ENCODE measurements at places on chromosomes 4 and X. TPM values are rescaled to one million over a fixed set of nuclear protein-coding genes. Genes with fewer than 3 reads are reported as not detected.

- no peak for DNase-seq
Measured at GRCh38 chr4:145934434-145935047, 4.1 kb downstream of the ZNF827 start.

GRCh38 chr4:178836865-178837264 is 1394.6 kb upstream of the AGA start:
- no peak for DNase-seq

- no peak for DNase-seq
Measured at GRCh38 chr4:4862071-4862551, 2.6 kb downstream of the MSX1 start.

DNA sequence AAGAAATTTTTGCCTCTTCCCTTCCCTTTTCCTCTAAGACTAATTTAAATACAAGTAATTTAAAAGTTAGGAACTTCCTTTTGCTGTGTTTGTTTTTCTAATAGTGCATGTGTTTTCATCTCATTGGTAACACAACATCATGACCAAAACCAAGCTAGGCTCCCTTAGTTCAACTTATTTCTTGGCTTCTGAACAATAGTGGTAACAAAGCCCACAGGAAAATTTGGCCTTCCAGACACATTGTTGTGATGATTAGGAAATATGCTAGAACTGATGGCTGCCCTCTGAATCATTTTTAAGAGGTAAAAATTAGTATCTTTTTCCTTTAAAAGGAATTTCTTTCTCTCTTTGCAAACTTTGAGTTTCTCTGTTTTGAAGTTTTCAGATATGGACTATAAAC is 25.5 kb upstream of the TEC start:
- peak; percentile 78 for DNase-seq

GRCh38 chr4:19752599-19752998 is 499.1 kb upstream of the SLIT2 start:
- no peak for DNase-seq

- peak; percentile 73 for DNase-seq
Measured at GRCh38 chr4:13160920-13161319, 323.2 kb downstream of the RAB28 start.

DNA sequence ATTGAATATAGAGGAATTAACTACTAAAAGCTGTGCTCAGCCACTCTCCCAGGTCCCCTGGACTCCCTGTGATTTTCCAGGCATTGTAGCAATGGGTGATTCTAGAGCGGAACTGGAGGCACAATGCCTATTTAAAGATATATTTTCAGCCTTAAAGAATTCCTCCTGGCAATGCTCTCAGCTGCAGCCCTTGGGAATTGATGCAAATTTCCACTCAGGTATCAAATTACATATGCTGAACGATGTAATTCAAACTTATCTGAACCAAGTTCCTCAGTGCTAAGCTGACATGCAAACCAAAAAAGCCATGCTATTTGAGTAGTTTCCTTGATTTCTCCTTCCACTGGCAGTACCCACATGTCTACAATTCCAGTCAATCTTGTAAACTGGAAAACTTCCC is 86.3 kb upstream of the GABRA3 start:
- no peak for DNase-seq

- no peak for DNase-seq
Measured at GRCh38 chrX:15245896-15246295, 24.0 kb downstream of the ASB9 start.

- no peak for DNase-seq
Measured at GRCh38 chr4:3524920-3525319, 7.3 kb downstream of the LRPAP1 start.

DNA sequence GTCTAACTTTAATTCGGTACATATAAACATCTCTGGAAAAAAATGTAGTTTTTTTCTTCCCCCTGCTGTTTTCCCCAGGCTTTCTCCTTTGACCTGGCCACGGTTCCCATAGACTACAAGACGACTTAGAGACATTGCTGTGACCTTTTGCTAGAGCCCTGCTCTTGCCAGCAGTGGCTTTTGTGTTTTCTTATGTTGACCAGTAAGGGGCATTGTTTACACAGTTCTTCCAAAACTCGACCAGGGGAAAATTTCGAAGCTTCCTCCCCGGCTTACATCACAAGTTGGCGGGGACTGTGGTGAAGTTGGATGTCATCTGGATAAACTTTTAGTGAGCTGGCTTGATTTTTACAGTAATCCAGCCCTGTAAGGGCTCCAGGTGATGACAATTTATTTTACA is 9.3 kb downstream of the CCDC160 start:
- DNase-seq = no peak

DNA sequence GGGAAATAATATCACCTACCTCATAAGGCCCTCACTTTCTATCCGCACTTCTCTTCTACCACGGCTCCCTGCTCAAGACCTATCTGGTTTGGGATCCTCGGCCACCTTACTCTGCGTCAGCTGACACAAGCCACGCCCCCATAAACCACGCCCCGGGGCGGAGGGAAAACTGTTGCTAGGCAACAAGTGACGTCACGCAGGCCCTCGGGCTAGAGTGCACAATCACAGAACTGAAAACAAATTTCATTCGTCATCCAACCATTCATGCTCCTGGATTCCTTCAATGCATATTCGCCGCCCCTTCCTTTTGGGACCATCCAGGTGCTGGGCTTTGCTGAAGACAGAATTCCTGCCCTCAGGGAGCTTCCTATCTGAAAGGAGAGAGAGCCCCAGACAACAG is 66.3 kb downstream of the SMC1A start:
- peak; percentile 9 for DNase-seq

GRCh38 chrX:136856050-136856449 is 24.5 kb downstream of the RBMX start:
- DNase-seq = no peak

DNA sequence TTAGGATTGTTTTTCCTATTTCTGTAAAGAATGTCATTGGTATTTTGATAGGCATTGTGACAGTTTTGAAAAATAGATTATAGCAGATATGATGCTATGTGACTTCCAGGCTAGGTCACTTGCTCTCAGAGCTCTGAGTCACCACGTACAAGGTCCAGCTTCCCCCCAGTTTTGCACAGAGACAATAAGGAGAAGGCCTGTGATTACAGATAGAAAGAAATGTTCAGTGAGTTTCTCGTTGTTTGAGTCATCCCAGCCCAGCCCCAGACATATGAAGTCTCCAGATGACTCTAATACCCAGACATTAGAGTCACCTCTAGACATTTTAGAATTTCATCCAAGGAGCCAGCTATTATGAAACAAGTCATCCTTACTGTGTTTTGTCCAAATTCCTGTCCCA is 57.2 kb downstream of the MFAP3L start:
- DNase-seq = peak; percentile 85

DNA sequence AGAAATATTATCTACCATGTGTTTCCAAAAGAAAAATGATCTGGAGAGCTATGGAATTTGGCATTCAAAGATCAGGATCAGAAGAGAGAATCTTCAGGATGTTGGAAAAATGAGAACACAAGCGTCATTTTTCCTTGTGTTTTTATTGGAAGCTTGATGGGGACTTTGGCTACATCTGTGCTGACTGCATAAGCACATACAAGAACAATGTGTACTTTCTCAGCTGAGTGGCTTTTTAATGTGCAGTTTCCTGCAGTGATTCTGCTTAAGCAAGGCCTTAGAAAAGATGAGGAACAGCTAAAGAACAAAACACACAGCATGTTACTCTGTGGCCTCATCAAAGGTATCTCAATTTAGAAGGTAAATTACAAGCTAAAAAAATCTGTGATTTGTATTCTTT is 1039.9 kb downstream of the GLUD2 start:
- DNase-seq = no peak

GRCh38 chrX:53458082-53458481 is 23.9 kb upstream of the HSD17B10 start:
- DNase-seq = no peak

- peak; percentile 84 for DNase-seq
Measured at GRCh38 chr4:163166041-163166579, 580 bp downstream of the NAF1 start.

- no peak for DNase-seq
Measured at GRCh38 chr4:76750716-76751115, 147.2 kb downstream of the SOWAHB start.

DNA sequence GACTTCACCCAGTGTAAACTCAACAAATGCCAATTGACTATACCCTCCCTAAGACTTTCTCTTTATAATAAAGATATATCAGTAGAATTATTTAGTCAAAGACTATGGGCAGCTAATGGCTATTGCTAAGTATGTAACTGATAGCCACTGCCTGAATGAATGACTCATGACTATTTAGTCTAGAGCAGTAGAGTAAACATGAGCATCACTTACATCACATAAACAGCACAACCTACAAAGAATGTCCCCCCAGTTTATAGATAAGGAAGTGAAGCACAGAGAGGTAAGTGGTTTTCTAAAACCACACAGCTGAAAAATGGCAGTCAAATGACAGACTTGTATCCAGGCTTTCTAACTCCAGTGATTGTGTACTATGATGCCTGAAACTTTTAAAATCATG is 507.0 kb downstream of the PPARGC1A start:
- DNase-seq = no peak

DNA sequence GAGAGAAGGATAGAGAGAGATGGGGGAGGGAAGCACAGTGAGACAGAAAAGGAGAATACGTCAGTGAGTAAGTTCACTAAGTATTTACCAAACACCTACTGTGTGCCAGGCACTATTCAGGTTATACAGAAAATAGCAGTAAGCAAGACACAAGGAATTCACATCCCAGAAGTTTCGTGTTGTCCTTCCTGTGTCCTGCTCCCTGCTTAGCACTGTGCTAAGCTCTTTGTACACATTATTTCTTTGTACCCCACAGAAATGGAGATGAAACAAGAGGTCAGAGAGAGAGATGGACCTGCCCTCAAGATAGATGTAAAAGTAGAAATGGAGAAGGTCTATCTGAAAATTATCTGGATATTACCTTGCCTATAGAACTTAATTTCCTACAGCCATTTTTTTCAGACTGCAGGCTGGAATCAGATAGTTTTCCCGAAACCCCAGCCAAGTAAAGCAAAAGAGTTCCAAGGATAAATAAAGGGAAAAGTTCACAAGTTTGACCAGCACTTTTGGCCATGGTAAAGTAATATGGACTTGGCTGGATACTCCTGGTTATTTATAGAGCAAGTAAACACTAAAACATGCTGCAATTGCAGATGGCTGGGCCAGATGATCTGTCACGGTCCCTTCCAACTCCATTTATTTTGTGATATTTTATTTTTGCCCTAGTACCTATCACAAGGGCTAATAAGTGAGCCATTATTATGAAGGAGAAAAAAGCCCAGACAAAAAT is 353.7 kb upstream of the SLC7A11 start:
- peak; percentile 49 for DNase-seq

GRCh38 chr4:150960079-150960478 is 55.0 kb downstream of the LRBA start:
- DNase-seq = peak; percentile 82

GRCh38 chr4:163988391-163988790 is 493.9 kb downstream of the TMA16 start:
- no peak for DNase-seq

DNA sequence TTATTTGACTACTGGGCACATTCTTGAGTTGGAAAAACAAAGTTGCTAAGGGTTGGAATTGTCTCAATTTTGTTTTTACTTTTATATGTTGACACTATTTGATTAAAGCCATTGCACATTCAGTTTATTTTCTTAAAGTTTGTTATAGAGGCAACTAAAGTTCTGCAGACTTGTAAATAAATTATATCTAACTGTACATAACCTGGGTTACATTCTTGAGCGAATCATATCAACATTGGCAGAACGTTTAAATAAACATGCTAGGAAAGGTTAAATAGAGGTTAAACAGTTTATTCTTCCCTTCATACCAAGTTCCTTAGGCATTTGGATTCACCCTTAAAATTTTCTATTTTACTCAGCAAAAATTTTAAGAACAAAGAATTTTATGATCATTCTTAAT is 74.5 kb downstream of the UCHL1 start:
- no peak for DNase-seq

- DNase-seq = no peak
Measured at GRCh38 chrX:16827225-16827624, 41.0 kb downstream of the TXLNG start.

DNA sequence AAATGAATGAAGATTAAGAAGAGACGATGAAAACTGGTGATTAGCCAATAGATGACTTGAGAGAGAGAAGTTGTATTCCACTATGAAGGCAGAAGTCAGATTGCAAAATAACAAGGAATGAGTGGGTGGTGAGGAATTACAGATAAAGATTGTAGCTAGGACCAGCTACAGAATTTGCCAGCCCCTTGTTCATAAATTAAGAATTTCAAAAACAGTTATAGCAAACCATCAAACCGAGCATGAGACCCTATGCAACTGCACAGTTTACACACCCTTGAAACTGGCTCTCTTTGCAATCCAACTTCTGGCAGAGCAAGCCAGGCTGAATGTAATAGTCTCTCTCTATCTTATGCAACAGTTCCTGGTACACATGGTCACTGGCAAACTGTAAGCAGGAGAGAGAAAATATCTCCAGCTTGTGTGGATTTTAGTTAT is 35.2 kb downstream of the STAP1 start:
- DNase-seq = no peak

GRCh38 chr4:186621959-186622553 is 66.7 kb upstream of the MTNR1A start:
- peak; percentile 76 for DNase-seq

DNA sequence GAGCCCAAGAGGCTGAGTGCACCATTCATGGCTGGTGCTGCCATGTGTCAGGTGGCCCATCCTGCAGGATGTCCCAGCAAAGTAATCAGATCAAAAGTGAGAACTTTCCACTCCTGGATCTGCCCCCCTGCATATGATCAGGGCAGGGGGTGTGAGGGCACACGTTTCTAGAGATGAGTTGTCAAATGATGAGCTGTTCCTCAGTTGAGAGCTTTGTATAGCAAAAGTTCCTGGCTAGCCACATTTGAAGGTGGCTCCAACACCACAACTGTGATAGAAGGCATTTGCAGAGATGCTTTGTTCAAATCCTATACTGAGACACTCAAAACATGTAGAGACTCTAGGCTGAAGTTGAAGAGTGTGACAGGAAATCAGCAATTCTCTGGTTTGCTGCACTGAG is 501.8 kb downstream of the BCOR start:
- DNase-seq = no peak

- DNase-seq = peak; percentile 62
Measured at GRCh38 chrX:40011322-40012038, 86.3 kb downstream of the BCOR start.

GRCh38 chr4:81606801-81607501 is 135.2 kb upstream of the RASGEF1B start:
- no peak for DNase-seq

Gene SCRG1
- total RNA-seq = 0.88 TPM

Gene F8A2
- total RNA-seq = not detected

Gene FGF5
- total RNA-seq = 7.7 TPM

Gene GABRE
- total RNA-seq = 32.1 TPM

Gene CPLX1
- not detected for total RNA-seq

Gene GYPE
- total RNA-seq = 0.29 TPM
